ENCODE measurements at places on chromosomes 2 and 18. TPM values are rescaled to one million over a fixed set of nuclear protein-coding genes. Genes with fewer than 3 reads are reported as not detected.
A peak's percentile ranks its signal among the peaks of the same experiment; 100 is the strongest.

DNA sequence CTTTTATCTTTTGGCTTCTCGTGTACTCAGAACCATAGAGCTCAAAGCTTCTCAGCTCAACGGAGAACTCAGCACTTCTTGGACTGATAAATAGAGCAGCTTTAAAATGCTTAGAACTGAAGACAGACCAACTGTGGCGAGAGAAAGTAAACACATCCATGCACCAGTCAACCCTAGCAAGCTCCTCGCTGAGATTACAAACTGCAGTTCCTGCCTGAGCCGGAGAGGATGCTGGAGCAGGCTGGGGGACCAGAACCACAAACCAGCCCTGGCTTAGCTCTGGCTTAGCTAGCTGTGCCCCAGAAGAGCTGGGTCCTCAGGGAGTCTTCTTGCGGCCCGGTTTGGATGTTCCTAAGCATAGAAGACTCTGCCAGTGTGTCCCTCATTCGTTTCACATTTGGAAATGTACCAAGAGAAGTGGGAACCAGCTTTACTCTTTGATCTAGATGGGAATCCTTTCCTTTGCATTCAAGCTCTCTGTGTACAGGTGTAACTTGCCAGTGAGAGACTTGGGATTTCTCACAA, 5.6 kb downstream of the PAX8 start:
- H3K4me3 ChIP-seq, result no peak overlapping the region
- no peaks in the 10 kb centered on the region for H3K4me1 ChIP-seq
- H3K27me3 ChIP-seq, result peaks cover 28% of the 10 kb centered on the region
- H3K27ac ChIP-seq, result no peak overlapping the region

DNA sequence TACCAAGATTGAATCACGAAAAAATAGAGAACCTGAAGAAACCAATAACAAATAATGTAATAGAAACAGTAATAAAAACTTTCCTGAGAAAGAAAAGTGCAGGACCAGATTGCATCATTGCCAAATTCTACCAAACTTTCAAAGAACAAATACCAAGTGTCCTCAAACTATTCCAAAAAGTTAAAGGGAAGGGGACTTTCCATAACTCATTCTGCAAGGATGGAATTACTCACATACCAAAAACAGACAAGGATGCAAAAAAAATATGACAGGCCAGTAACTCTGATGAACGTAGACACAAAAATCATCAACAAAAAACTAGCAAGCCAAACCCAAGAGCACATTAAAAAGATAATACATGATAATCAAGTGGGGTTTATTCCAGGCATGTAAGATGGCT, 172.3 kb upstream of the SLC35G4 start:
- H3K4me1 ChIP-seq, result no peaks in the 10 kb centered on the region
- no peak for DNase-seq
- H3K27me3 ChIP-seq, result no peaks in the 10 kb centered on the region
- H3K27ac ChIP-seq, result no peak overlapping the region
- H3K36me3 ChIP-seq, result no peaks in the 10 kb centered on the region

MYO7B gene
- 0.83 TPM for total RNA-seq

FKBP1B gene
- total RNA-seq, result 0.91 TPM

GRCh38 chr18:26981360-26982082, 116.0 kb upstream of the AQP4 start:
- no peaks in the 10 kb centered on the region for H3K4me1 ChIP-seq
- DNase-seq, result no peak
- H3K4me3 ChIP-seq, result no peak overlapping the region
- no peaks in the 10 kb centered on the region for H3K27me3 ChIP-seq
- H3K27ac ChIP-seq, result no peak overlapping the region

DNA sequence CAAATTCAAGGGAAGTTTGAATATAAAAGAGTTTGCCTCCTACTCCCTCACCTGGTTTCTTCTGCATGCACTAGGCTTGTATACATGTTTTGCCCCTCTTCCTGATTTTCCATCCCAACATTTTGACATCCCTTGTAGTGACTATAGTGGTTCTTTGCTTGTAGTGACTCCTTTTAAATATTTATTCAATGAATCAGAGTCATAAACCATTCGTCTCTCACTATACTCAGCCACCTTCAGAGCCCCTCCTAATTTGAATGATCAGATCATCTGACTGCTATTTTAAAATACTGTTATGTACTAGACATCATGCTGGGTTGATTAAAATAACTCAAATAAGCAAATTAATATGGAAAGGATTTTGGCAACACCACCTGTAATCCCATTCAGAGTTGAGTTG, 492.1 kb upstream of the PIK3C3 start:
- no peak overlapping the region for H3K4me3 ChIP-seq
- no peaks in the 10 kb centered on the region for H3K4me1 ChIP-seq
- no peaks in the 10 kb centered on the region for H3K36me3 ChIP-seq
- H3K27ac ChIP-seq, result no peak overlapping the region
- H3K27me3 ChIP-seq, result no peaks in the 10 kb centered on the region

DNA sequence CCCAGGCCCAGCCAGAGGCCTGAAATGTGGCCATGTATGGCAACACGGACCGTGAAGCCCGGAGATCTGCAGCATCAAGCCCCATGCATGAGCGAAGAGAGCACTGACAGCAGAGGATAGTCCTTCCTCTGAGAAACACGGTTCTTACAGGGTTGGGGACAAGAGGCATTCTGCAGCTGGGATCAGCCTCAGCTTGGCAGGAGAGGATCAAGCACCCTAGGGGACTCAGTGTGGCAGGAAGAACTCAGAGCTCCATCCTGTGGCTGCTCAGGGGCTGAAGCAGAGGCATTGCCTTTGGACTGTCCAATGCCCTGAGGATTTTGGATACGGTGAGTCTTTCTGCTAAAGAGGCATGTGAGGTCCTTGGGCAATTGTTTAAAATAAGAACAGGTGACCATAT, 368.7 kb downstream of the ZNF516 start:
- no peaks in the 10 kb centered on the region for H3K27me3 ChIP-seq
- H3K36me3 ChIP-seq, result no peaks in the 10 kb centered on the region
- H3K4me3 ChIP-seq, result no peak overlapping the region
- no peaks in the 10 kb centered on the region for H3K4me1 ChIP-seq
- H3K27ac ChIP-seq, result no peak overlapping the region
- no peak for DNase-seq

- no peak for DNase-seq
- H3K4me3 ChIP-seq, result no peak overlapping the region
- H3K4me1 ChIP-seq, result no peaks in the 10 kb centered on the region
- H3K27me3 ChIP-seq, result no peaks in the 10 kb centered on the region
These were observed 85.4 kb upstream of the CABLES1 start for GRCh38 chr18:23049698-23050373.

- H3K36me3 ChIP-seq, result no peaks in the 10 kb centered on the region
- H3K4me1 ChIP-seq, result peaks cover 14% of the 10 kb centered on the region
- H3K4me3 ChIP-seq, result no peak overlapping the region
- DNase-seq, result no peak
- H3K27me3 ChIP-seq, result no peaks in the 10 kb centered on the region
These were observed 8.8 kb upstream of the PRLH start for GRCh38 chr2:237557633-237558015.

DNA sequence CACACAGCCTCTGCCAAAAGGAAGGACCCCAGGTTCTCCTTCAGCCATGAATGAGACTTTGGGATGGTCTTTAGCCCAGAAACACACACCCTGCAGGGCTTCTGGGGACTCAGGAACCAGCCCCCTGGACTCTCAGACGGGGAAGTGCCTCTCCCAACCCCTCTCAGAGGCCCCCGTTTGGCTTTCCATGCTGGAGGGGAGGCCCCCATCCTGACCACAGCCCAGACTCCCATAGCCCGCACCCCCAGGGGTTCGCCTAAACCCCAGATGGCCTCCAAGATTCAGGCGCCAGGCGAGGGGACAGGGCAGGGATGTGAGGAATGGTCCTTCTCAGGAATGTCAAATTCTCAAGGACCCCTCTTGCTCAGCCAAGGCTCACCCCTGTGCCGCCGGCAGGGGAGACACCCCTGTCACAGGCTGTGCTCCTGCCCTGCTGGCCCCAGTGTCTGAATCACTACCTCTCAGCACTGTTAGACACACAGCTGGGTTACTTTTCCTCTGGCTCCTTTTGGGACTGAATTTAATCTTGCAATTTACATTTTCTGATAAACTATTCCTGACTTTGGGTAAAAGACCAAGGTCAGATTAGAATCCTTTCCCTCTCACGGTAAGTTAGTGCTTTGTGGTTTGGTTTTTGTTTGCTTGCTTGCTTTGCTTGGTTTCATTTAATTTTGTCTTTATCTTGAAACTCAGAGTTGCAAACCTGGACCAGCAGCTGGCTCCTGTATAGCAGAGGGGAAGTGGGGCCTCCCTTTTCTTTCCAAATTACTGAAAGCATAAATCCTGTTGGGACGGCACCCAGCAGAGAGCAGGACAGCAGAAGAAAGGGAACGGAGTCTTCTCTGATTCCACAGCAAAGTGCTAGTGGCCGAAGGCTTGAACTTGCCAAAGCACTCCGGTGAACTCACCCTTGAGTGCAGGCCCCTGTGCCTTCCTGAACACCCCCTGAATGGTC, 198.9 kb upstream of the RAB6C start:
- no peaks in the 10 kb centered on the region for H3K36me3 ChIP-seq
- no peak for DNase-seq
- H3K4me3 ChIP-seq, result no peak overlapping the region
- no peaks in the 10 kb centered on the region for H3K27me3 ChIP-seq

NCKAP5 gene
- total RNA-seq, result 0.55 TPM

DNA sequence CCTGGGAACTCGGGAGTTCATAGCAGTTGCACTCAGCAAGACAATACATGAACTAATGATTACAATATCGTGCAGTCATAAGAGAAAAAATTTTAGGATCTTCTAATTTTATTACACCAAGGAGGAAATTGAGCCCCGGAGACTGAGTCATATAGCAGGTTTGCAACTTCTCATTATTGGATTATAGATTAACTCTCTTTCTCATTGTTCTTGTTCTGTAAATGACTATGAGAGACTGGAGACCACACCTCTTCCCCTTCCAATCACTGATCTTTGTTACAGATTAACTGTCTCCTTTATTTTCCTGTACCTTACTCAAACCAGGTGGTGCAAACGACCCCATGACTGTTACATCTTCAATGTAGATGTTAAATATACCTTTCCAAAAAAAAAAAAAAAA, 435.8 kb upstream of the DDX18 start:
- no peak overlapping the region for H3K4me3 ChIP-seq
- DNase-seq, result no peak
- no peaks in the 10 kb centered on the region for H3K36me3 ChIP-seq
- H3K27me3 ChIP-seq, result no peaks in the 10 kb centered on the region
- no peak overlapping the region for H3K27ac ChIP-seq
- H3K4me1 ChIP-seq, result no peaks in the 10 kb centered on the region

RNF152 gene
- 3.7 TPM for total RNA-seq

LHCGR gene
- total RNA-seq, result not detected

- DNase-seq, result no peak
- H3K4me3 ChIP-seq, result no peak overlapping the region
- no peaks in the 10 kb centered on the region for H3K36me3 ChIP-seq
- peak overlapping the region; percentile 48 for H3K27ac ChIP-seq
- no peaks in the 10 kb centered on the region for H3K27me3 ChIP-seq
These were observed 47.4 kb downstream of the TSPYL6 start for GRCh38 chr2:54208364-54209240.

GRCh38 chr2:191864628-191865374, 17.9 kb upstream of the CAVIN2 start:
- no peaks in the 10 kb centered on the region for H3K27me3 ChIP-seq
- H3K27ac ChIP-seq, result peak overlapping the region; percentile 75

WDPCP gene
- 47.3 TPM for total RNA-seq

GRCh38 chr18:37396971-37397720, 168.5 kb downstream of the CELF4 start:
- no peak overlapping the region for H3K4me3 ChIP-seq
- no peaks in the 10 kb centered on the region for H3K36me3 ChIP-seq
- H3K4me1 ChIP-seq, result no peaks in the 10 kb centered on the region
- H3K27ac ChIP-seq, result no peak overlapping the region

DSG4 gene
- not detected for total RNA-seq

DNA sequence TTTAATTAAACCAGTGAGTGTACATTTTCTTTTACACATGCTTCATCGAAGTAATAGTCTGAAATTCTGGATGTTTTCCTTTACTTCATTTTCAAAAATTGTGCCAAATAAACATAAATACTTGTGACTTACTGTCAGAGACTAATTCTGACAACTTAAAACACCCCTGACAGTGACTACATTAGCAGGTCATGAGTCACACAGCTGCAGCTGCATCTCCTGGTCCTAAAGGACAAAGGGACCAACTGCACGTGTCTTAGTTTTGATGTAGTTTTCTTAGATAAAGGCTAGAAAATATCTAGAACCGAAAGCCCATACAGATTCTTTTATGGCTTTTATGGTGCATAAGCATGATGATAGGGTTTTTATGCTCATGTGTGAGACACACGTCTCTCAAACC, 29.6 kb upstream of the DSC3 start:
- no peaks in the 10 kb centered on the region for H3K27me3 ChIP-seq
- H3K36me3 ChIP-seq, result no peaks in the 10 kb centered on the region
- H3K4me1 ChIP-seq, result no peaks in the 10 kb centered on the region
- H3K27ac ChIP-seq, result no peak overlapping the region

CHN1 gene
- total RNA-seq, result 0.66 TPM

- no peaks in the 10 kb centered on the region for H3K4me1 ChIP-seq
- no peak for DNase-seq
- H3K36me3 ChIP-seq, result peaks cover 32% of the 10 kb centered on the region
- H3K4me3 ChIP-seq, result no peak overlapping the region
- H3K27ac ChIP-seq, result no peak overlapping the region
These were observed 49.1 kb downstream of the ZNF638 start for GRCh38 chr2:71380665-71381064.

- H3K4me3 ChIP-seq, result no peak overlapping the region
- no peaks in the 10 kb centered on the region for H3K36me3 ChIP-seq
- no peak overlapping the region for H3K27ac ChIP-seq
- no peaks in the 10 kb centered on the region for H3K4me1 ChIP-seq
- no peaks in the 10 kb centered on the region for H3K27me3 ChIP-seq
- DNase-seq, result no peak
These were observed 741.1 kb upstream of the SALL3 start for GRCh38 chr18:78238404-78239089.

- H3K36me3 ChIP-seq, result no peaks in the 10 kb centered on the region
- H3K4me3 ChIP-seq, result peak overlapping the region; percentile 82
- peak; percentile 81 for DNase-seq
- H3K27ac ChIP-seq, result peak overlapping the region; percentile 98
- H3K27me3 ChIP-seq, result no peaks in the 10 kb centered on the region
These were observed 1.2 kb downstream of the GPD2 start for GRCh38 chr2:156437272-156437930.

CPO gene
- total RNA-seq, result 0.26 TPM

GRCh38 chr2:54772531-54772930, 49.1 kb downstream of the EML6 start:
- no peaks in the 10 kb centered on the region for H3K36me3 ChIP-seq
- H3K27me3 ChIP-seq, result no peaks in the 10 kb centered on the region
- no peak for DNase-seq
- no peak overlapping the region for H3K4me3 ChIP-seq
- no peaks in the 10 kb centered on the region for H3K4me1 ChIP-seq

DNA sequence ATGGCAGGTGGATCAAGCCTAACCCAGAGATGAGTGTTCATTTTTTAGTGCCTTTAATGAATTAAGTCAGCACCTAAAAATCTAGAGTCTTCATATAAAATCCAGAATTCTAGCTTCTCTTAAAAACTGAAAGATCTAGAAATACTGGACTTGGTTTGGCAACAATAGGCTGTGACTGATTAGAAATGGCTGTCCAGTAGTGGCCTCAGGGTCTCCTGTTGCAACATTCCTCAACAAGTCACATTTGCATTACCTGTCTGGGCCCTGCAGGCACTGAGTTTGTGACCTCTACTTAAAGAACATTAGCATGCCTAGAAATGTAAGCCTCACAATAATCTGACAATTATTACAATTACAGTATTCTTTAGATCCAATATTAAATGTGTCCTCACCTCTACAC, 33.1 kb downstream of the MBD2 start:
- H3K27me3 ChIP-seq, result no peaks in the 10 kb centered on the region
- H3K27ac ChIP-seq, result no peak overlapping the region
- no peaks in the 10 kb centered on the region for H3K4me1 ChIP-seq
- no peak for DNase-seq
- H3K4me3 ChIP-seq, result no peak overlapping the region

Data from gastrocnemius medialis (tissue), 4 donors.